ENCODE measurements at places on chromosomes 1 and 21.
A peak's percentile ranks its signal among the peaks of the same experiment; 100 is the strongest.

DNA sequence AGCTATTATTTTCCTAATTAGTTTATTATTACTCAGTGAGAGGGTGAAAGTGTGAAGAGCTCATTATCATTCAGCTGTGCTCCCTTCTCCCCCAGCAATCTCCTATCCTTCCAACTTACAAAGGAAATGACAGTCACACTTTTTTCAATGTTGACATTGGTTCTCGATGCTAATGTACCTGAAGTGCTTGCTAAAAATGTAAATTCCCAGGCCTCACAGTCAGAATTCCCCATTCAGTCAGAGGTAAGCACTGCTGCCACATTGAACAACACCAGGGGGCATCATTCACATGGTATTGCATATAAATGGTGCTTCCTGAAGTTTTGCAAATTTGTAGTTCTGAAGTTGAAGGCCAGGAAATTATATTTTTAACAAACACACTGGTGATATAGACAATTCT lies 132.7 kb upstream of the FOXD3 start:
- DNase-seq: no peak

GRCh38 chr1:58059789-58060188 lies 486.7 kb downstream of the OMA1 start:
- no peak for DNase-seq

- DNase-seq: no peak
Measured at GRCh38 chr1:160685266-160685665, 26.4 kb downstream of the CD48 start.

DNA sequence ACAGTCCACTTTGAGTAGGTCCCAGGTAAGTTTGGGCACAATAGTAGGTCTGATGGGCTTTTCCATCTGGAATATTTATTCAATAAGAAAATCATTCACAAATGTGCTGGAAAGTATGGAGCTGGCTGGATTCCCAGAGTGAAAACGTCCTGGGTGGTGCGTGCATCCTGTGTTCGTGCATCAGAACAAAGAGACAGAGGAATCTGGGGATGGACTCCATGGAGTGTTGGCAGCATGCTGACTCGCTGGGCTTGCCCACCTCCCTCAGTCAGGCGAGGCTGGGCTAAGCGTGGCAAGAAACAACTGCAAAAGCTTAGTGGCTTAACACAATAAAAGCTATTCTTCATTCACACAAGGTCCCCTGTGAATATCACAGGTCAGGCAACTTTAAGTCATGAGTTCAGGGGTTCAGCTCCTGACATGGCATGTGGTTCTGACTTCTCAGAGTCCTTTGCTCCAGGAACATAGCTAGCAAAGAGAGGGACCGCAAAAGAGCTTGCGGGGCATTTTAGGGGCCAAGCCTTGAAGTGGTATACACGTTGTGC lies 151.6 kb upstream of the ZNF644 start:
- no peak for DNase-seq

DNA sequence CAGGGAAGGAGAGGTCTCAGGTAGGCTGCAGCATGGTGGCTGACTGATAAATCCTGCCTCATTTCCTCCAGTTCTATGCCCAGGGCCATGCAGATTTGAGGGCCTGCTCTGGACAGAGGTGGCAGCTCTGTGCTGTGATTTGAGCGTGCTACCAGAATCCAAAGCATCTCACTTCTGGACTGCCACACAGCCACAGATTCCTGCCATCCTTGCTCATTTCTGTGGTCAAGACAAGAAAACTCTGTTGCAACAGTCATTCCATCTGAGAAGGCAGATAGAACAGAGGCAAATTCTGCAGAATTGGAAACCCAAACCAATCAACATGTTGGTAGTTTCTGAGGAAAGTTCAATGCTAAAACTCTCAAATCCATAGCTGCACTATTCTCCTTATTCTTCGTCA lies 102.8 kb upstream of the GALNT2 start:
- DNase-seq: no peak

DNA sequence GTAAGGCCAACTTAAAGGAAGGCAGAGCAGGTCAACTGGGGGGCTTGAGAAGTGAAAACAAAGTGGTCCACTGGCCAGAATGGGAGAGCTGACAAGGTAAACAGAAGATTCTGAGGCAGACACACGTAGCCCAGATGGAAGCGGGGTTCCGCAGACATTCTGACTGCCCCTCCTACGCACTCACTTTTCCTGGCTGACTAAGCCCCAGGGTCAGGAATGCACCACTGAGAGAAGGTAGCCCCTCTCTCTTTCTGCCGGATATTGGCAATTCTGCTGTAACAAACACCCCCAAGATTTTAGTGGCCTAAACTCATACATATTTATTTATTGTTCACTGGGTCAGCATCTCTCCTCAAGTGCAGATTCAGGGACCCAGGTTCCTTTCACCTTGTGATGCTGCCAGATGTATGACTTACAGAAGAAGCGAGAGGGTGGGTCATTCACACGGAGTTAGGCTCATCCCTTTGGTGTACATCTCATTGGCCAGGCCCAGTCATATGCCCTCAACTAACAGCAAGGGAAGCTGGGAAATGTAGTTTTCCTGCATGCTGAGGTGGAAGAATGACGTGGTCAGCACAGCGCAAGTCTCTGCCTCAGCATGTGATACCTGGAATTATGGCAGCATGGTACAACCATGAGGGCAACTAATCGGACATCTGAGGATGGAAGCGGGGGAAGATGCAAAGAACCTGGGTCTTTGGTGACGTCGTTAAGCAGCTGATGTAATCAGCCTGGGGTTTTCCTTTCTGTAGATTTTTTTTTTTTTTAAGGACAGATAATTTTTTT lies 43.4 kb upstream of the MRPS6 start:
- peak; percentile 4 for DNase-seq

DNA sequence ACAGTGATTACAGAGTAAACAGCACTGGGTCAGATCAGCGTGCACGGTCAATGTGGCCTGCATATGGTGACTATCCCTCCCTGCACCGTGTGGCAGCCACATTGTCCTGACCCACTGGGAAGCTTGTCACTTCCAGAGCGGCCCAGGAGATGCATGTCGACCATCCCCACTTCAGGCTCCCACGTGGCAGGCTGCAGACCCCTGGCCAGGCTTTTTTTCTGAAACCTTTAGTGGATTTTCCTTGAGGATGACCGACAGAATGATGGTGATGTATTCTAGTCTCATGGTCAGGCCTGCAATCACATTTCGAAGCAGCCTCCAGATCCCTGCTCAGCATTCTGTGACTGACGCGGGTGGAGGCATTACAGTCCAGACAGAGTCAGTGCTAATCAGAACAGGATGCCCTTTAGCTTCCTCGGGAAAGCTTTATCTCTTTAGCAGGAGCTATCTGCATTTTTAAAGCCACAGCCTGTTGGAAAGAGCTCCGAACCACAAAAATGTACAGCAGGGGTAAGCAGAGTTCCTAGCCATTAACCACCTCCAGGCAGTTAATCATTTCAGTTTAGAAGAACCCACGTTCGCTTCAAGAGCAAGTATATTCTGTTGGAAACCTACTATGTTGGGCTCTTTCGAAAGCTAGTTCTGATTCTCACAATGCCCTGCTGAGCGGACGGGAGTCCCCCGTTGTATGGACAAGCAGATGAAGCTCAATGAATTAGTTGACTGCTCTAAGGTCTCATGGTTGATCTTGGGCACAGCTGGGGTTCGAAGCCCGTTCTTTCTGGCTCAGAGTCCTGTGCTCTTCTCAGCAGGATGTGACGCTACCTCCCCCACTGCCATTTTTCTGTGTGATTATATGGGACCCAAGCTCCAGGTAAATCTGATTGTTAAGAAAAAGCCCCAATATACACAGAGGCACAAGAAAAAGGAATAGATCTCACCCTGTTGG lies 56.5 kb downstream of the IRF2BP2 start:
- no peak for DNase-seq

DNA sequence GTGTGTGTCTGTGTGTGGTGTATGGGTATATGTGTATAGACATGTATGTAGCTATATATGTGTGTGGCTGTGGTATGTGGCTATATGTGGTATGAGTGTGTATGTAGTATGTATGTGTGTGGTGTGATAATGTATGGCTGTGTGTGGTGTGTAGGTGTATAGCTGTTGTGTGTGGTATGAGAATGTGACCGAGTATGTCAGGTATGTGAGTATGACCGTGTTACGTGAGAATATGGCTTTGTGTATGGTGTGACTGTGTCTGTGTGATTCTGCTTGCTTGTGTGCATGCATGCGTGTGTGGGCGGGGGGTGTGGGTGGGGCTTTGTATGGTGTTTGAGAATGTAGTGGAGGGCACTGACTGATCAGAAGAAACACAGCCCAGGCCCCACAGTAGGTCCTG lies 3.5 kb downstream of the ZNF691 start:
- DNase-seq: no peak

DNA sequence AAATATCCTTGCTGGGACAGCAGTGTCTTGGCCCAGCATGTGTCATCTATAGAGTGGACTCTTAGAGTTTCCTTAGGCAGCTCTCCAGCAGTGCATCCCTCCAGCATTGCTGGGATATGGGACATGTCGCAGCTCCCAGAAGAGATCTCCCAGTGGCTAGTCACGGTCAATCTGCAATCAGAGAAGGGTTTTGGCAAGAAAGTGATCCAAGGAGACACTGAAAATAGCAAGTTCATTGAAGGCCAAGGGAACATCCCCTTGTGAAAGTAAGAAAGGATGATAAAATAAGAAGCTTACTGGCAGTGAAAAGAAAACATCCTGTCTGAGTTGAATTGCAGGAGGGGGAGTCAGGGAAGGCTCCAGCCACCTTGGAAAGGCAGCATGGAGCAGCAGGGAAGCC lies 19.3 kb upstream of the NPL start:
- no peak for DNase-seq

GRCh38 chr1:8962812-8963530 lies 17.3 kb downstream of the CA6 start:
- DNase-seq: no peak

DNA sequence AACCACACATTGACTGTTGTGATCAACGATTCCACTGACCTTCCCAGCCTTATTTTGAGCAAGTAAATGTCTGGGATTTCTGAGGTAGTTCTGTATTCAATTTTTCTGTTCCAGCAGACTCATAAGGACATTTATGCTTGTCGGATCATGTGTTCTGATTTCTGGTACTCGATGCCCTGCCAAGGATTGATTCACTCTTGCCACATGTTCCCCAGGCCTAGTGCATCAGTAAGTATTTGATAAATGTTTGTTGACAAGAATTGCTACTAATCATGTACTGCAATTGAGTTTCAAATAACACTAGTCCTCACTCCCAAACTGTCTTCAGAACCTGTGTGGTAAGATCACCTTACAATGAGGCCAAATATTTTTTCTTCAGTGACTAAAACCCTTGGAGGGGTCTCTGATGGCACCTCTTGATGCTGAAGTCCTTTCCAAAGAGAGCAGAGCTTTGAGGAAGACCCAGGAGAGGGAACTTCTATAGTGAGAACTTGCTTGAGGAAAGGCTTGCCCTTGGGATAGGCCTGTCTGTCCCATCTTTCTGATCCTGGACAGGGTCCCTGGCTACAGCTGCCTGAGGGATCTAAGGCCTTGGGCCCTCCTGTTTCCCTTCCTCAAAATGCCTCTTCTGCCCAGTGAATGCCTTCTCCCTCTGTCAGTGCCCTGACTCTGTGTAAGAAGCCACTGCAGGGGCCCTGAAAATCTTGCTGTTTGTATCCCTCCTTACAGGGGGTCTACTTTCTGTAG lies 115.8 kb upstream of the FAM78B start:
- no peak for DNase-seq

- DNase-seq: no peak
Measured at GRCh38 chr1:1433804-1434130, 1.7 kb upstream of the VWA1 start.
